Cortex of kidney (tissue), 1 donor: ENCODE measurements at places on chromosomes 2 and 18.

DNA sequence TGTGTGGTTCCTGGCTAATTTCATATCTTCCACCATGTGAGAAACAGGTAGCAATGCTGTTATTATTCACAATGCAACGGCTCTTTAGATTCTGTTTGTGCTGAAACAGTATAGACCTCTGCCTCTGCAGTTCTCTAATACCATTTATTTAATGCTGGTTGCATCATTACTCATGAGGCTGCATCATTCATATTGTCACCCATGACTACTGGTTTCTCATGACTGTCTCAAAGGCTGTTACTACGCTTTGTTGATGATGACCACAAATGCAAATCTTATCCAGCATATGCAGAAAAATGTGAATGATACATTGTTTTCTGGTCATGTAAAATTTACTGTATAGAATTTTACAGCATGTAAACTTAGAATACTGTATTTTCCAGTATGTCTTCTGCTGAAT is 22.5 kb downstream of the CAVIN2 start:
- no peak for DNase-seq

DNA sequence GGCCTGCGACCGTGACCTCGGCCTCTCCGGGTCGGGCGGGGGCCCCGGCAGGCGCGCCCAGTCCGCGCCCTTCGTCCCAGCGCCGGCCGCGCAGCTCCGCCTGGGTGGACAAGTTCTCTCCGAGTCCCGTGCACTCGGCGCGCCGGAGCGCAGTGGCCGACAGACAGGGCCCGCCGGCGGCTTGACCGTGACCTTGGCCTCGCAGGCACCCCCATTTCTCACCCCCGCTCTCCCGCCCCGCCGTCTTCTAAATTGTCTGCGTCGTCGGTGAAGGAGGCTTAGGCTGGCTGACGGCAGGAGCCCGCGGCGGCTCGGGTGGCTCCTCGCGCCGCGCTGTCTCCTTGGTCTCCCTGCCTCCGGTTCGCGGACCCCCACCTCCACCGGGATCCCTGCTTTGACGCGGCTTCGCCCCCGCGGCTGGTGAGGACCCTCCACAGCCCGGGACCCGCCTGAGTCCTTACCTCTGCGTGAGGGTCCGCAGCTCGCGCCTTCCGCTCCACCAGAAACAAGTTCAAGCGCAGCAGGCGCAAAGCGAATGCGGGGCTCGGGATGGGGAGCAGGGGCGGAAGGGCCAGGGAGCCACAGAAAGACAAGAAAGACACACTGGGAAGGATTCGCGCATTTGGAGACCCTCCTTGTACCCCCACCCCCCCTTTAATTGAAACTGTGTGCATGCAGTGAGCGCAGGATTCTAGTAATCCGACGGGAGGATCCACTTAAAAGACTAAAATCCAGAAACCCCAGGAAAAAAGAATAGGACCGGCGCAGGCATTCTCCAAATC is 4.0 kb downstream of the PTGR3 start:
- DNase-seq = no peak

- no peak for DNase-seq
Measured at GRCh38 chr2:234502919-234503285, 6.0 kb upstream of the ARL4C start.

- DNase-seq = no peak
Measured at GRCh38 chr2:8549273-8549922, 132.5 kb upstream of the ID2 start.

DNA sequence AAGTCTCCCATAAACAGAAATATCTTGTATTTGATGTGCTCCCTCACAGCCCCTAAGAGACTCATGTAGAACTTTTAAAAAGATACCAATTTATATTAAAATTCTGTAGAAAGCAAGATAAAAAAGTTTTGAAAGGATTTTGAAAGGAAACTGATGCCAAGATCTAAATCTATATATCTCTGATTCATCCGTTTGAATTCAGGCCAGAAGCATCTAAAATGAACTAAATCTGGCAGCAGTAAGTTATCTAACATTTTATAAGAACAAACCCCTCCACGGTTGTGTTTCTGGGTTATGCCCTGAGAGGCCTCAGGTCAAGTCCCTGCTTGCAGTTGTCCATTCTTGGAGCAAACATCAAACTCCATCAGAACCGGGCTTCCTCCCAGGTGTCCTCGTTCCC is 165.8 kb downstream of the FBXO15 start:
- DNase-seq = no peak

GRCh38 chr2:207792244-207792785 is 22.6 kb upstream of the FZD5 start:
- DNase-seq = no peak

DNA sequence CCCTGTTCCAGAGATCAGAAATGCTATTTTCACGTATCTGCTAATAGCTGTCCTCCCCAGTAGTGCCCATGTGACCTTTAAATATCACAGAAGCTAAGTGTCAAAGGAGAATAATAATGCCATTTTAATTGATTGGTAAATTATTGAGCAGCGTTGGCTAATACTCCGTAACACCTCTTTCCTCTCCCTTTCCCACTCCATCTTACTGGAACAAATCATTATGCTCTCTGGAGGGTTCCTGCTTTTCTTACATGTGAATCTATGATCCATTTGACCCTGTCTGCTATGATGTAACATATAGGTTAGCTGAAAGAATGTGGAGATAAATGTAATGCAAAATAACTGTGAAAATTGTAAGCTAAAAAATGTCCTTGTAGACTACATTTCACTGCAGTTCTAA is 383.6 kb upstream of the GYPC start:
- no peak for DNase-seq

GRCh38 chr2:70684846-70685622 is 83.0 kb downstream of the ADD2 start:
- no peak for DNase-seq

GRCh38 chr2:28661589-28662001 is 90.0 kb upstream of the PPP1CB start:
- no peak for DNase-seq

DNA sequence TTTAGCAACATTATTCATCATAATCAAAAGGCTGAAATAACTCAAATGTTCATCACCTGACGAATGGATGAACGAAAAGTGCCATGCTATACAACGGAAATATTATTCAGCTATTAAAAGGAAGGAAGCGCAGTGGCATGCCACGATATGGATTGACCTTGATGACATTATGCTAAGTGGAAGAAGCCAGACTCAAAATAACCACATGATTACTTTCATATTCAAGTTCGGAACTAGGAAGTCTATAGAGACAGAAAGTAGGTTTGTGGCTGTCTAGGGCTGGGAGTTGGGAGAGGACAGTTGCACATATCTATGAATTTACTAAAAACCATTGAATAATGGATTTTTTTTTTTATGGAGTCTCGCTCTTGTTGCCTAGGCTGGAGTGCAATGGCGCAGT is 13.4 kb upstream of the PDIA6 start:
- DNase-seq = no peak

DNA sequence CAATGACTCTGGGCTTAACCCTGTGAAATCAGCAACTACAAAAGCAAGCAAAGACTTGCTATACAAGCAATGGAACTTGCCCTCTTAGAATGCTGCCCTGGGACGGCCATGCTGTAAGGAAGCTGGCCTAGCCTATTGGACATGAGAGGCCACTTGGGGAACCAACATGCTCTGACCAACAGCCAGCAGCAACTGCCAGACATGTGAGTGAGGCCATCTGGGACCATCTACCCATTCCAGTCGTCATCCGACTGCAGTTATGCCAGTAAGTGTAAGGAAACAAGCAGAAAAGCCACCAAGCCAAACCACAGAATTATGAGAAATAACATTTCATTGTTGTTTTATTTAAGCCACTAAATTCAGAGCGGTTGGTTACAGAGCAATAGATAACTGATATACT is 40.9 kb downstream of the CLASP1 start:
- DNase-seq = no peak

DNA sequence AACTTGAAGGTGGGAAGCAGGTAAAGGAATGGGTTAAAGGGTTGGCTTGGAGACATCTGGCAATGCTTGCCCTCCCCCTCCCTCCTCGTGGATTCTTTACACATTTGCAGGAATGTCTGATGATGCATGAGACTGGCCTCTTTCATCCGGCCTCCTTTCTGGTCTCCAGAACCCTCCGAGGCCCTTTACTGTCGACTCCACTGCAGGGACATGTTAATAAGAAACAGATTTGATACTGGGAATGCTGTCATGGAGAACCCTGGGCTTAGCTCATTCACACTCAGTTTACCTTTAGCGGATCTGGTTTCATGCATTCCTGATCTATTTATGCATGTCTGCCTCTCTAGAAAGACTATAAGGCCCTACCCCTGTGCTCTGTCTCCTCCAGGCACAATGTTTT is 238.7 kb downstream of the TGIF1 start:
- DNase-seq = no peak

DNA sequence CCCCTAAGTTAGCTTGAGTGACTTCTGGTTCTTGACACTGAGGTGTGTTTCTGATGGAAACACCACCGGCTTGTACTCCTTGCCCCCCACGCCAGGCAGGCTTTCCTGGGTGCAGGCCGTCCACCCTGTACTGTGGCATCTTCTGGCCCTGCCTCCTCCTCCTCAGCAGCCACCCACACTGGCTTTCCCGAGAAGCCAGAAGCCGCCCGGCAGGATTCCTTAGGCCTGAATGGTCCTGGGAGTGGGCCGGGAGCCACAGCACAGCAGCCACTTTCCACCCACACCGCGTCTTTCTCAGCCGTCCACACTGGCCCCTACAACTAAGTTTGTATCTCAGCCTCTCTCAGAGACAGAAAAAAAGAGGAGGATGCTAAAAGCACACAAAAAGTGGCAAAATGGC is 2.1 kb upstream of the HSBP1L1 start:
- no peak for DNase-seq

GRCh38 chr2:2188941-2189340 is 142.1 kb downstream of the MYT1L start:
- no peak for DNase-seq

- no peak for DNase-seq
Measured at GRCh38 chr2:20217041-20217970, 7.6 kb downstream of the SDC1 start.

DNA sequence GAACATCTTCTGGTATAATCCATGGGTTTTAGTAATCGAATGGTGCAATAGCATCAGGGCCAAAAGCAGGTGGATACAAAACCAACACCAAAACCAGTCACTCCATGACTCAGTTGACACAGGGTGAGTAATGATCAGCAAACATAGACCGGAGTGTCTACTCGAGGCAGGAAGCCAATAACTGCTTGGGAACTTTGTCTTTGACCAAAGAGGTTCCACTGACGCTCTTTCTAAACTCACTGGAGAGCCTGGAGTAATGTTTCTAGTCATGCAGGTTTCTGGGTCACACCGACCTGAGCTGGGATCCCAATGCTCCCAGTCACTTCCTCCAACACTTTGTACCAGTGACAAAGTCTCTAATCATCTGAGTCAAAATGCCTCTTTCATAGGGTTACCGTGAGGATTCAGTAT is 30.9 kb downstream of the MREG start:
- DNase-seq = no peak

DNA sequence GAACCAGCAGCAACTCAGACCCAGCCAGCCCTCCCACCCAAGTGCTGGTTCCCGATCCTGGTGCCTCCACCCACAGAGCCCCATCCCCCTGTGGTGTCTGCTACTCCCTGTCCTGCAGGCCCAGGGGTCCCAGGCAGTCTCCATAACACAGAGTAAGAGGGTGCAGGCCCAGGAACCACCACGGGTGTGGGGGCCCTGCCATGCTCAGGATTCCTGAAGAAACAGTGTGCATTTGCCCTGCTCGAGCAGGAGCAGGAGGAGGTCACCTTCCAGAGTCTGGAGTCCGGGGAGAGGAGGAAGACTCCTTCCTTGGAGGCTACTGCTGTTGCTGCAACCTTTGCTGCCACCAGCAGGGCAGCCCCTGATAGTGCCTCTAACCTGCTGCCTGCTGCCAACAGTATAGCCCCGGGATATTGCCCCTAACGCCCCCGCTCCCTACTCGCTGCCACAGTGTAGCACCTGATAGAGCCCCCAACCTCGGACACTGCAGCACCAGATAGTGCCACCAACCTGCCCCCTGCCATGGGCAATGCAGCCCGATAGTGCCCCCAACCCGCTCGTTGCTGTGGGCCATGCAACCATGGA is 46.8 kb upstream of the ANKRD62 start:
- no peak for DNase-seq

DNA sequence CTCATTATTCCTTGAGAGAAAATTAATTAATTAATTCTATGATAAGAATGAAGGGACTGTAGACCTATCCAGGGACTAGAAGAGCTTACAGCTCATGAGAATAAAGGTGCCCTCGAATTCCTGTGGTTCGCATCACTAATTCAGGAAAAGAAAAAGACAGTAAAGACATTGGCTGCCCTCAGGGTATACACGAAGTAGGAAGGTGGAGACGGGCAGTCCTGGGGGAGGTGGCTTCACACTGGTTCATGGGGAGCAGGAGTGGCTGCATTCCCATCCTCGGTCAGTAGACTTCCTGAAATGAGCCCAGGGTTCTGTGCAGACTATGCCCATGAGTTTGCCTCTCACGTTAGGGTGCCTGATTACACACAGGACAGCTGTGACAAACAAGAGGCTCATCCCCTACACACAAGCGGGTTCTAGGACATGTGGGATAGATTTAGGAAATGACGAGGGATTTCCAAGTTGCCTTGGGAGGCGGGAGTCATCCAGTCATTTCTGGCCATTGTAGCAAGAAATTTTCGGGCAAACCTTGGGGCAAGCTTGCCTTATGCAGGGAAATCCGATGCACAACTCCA is 282.2 kb downstream of the CYP26B1 start:
- DNase-seq = no peak

- no peak for DNase-seq
Measured at GRCh38 chr2:170461889-170462288, 253.2 kb upstream of the SP5 start.

DNA sequence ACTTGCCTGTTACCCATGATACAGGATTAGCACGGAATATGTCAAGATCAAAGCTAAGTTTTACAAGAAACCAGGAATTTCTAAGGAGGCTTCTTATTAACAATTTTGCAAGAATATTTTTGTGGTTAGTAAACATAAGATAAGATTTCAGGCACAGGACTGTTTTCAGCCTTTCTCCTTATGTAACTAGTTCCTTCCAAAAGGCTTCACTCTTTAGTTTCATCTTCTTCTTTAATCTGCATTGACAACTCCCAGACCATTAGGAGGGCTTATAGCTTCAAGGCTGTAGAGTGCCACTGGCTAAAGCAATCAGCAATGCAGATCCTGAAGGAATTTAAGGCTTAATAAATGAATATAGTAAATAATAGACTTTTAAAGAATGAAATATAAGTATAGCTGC is 29.3 kb downstream of the SLC14A1 start:
- DNase-seq = no peak

DNA sequence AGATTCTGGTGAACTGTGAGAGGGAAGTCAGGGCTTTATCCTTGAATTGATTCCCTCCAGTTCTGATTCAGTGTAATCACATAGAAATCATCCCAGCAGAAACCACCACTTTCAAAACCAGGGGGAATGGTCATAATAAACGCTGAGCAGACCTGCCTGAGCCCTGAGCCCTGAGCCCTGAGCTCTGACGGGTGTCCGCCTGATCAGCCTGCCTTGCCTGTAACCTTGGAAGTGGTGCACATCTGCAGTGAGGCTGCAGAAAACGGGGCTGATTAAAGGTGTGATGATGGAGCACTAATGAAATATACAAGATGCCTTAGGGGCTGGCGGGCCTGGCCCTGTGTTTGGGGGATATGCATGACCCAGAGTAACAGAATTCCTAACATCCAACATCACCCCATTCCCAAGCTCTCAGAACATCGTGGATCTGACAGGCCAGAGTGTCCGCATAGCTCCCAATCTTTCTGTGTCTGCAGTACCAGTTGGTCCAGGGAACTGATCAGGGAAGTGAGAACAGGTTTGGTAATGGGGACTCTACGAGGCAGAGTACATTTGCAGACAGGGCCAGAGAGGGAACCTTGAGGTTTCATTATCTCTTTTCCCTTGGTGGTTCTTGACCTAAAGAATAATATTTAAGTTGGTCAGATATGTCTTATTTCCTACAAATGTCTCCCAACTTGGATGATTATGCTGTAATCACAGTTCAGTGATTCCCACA is 37.8 kb downstream of the KCTD18 start:
- no peak for DNase-seq
